ENCODE measurements at places on chromosomes 12 and 14.

DNA sequence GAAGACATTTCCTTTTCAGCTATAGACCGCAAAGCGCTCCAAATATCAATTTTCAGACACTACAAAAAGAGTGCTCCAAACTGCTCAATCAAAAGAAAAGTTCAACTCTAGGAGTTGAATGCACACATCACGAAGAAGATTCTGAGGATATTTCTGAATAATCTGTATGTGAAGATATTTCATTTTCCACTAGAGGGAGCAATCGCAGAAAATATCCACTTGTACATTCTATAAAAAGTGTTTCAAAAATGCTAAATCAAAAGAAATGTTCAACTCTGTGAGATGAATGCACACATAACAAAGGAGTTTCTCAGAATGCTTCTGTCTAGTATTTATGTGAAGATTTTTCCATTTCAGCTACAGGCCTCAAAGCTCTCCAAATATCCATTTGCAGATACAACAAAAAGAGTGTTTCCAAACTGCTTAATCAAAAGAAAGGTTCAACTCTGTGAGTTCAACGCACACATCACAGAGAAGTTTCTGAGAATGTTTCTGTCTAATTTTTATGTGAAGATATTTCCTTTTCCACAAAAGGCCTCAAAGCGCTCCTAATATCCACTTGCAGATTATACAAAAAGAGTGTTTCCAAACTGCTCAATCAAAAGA lies 643.8 kb upstream of the ALG10B start:
- DNase-seq: no peak

- no peak for DNase-seq
These were observed 34.0 kb upstream of the C2CD5 start for GRCh38 chr12:22578328-22578727.

DNA sequence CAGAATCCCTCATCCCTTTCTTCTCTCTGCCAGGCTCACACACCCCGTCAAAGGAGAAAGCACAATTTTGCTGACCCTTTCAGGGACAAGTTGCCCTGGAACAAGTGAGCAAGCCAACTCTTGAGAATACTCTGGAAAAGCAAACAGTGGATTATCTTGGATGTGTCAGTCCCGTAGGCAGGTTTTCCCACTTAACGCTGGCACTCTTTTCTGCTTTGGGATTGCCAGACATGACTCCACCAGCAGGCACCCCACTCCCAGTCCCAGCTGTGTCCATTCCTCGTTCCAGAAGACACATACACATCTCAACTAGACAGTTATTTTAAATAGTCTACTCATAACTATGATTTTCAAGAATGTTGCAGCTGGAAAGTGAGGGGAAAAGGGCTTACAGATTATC lies 145.5 kb upstream of the CDKN3 start:
- no peak for DNase-seq

DNA sequence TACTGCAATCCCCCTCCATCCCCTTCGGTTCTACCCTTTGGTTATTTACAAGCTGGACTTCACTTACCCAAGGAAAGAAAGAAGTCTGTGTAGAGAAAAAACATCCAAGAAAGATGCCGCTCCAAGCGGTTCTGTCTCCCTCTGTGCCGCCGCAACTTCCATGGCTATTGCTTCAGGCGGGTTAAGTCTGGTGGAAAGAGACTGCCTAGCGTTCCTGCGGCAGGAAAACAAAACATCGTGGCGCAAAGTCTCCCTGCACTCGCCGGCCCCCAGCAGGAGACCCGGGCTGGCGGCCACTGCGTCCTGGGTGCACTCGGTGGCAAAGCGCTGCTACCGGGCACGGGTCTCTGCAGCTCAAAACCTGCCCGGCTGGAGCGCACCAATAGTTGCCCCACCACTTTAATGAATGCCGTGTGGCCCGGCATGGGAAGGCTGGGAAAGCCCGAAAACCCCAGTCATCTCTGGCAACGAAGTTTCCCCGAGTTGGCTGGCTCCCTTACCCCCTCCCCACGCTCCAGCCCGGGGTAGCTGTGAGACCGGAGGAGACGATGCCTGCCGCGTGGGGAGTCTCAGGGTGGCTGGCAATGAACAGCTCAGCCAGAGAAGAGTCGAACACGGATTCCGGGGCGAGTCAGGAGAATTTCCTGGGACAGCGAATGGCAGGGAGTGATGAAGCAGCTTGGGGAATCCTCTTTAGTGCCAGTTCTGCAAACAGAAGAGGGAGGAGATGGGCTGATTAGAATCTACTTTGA lies 3.5 kb upstream of the KCNK10 start:
- DNase-seq: no peak

GRCh38 chr14:81172353-81172752 lies 48.4 kb downstream of the GTF2A1 start:
- DNase-seq: no peak

- no peak for DNase-seq
These were observed 446 bp upstream of the ZNF641 start for GRCh38 chr12:48351022-48351708.

- DNase-seq: no peak
These were observed 431.1 kb downstream of the KCNH5 start for GRCh38 chr14:62614122-62614521.

DNA sequence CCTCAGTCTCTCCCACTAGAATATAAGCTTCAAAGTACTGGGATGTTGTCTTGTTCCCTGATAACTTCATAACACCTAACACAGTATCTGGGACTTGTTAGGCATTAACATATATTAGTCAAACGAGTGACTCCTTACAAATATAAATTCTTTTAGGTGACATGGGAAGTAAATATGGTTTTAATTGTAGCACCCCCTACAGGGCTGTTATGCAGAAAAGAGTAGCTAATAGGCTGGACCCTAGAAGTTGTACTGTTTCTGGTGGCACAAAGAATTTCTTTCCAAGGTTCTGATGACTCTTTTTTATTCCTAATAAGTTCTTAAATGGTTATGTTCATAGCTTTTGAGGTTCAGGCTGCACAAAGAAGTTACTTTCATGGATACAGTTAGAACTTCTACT lies 29.8 kb downstream of the GPATCH2L start:
- DNase-seq: no peak

DNA sequence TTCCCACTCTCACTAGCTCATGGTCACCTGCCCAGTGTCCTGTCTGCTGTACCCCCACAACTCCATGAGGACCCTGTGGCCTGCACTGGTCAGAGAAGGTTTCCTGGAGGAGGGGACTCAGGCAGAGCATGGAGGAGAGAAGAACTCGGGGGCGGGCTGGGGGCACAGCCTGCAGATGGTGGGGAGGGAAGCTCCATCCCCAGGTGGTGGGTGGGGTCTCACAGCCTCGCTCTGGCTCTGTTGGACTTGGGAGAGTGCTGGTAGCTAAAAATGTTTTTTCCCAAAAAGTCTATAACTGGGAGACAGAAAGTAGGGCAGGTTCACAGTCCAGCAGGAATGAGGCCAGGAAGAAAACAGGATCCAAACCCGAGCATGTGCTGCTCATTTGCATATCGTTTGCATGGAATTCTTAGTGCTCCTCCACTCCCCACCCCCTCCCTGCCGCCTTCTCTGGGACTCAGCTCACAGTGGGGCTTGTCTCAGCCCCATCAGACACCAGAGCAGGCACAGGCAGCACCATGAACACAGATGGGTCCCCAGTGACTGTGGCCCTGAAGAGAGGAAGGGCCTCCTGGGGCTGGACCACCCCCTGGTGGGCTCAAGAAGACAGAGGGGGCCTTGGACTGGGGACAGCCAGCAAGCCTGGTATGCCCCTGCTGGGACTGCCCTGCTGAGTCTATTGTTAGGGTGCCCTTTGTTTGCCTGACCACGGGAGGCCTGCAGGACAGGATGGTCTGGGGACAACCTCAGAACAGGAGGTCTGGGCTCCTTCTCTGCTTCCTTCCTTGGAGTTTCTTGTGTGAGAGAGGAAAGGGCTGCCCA lies 67.0 kb upstream of the SFSWAP start:
- DNase-seq: no peak

GRCh38 chr12:77891518-77892147 lies 60.9 kb downstream of the NAV3 start:
- no peak for DNase-seq

- DNase-seq: no peak
These were observed 266.7 kb upstream of the HMGA2 start for GRCh38 chr12:65557438-65558181.

GRCh38 chr14:76257111-76257803 lies 105.5 kb downstream of the GPATCH2L start:
- DNase-seq: no peak

DNA sequence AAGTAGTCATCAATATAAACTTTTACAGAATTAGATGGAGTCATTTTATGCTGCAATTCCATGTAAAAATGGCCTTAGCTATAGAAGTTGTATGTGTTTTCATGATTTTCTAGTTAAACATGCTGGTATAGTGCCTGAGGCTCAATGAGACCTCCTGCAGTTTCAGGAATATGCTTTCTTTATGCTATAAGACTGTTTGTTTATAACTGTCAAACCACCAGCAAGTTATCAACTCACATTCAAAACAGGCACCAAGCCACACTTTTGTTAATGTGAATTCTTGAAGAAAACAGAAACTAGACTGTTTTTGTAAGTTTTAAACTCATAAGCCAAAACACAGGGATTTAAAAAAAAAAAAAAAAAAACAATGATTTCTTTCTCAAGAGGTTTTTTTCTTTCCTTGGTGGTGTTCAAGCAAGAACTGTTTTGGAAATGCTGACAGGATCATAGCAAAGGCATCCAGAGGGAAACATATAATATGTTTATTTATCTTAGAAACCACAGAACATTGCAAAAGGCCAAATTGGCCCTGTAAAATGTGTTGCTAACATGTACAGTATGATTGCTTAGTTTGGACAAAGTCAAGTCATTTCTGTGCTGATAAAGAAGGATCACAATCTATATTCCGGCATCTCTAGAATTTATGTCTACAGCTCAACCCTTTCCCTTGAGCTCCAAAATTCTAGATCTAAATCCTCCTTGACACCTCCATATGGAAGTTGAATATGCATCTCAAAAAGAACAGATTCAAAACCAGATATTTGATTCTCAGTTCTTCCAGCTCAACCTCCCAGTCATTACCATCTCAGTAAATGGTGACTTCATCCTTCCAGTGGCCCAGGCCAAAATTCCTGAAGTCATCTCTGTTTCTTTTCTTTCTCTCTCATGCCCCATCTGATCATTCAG lies 29.0 kb upstream of the LUM start:
- DNase-seq: no peak

DNA sequence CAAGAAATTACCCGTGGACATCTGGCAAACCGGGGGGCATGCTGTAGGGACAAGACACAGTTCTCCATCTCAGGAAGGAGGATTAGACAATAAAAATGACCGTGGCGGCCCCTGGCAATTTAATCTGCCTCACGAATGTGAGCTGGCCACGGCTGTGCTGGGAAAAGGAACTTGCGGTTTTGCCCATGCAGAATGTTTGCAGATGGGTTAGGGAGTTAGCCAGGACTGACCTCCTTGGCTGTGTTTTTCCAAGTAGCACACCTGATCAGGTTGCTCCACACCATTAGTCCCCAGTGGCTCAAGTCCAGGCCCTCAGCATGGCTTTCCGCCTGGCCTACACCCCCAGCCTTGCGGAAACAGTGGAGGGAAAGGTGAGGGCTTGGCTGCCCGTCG lies 20.8 kb downstream of the TPCN1 start:
- no peak for DNase-seq

Data from stimulated activated CD4-positive, alpha-beta T cell treated with anti-CD3 and anti-CD28 coated beads, TNF-alpha, amount 100 ng/mL, for 48 hours (primary cell).